Cortex of kidney (tissue), 1 donor: ENCODE measurements at places on chromosomes 13 and 19.

DNA sequence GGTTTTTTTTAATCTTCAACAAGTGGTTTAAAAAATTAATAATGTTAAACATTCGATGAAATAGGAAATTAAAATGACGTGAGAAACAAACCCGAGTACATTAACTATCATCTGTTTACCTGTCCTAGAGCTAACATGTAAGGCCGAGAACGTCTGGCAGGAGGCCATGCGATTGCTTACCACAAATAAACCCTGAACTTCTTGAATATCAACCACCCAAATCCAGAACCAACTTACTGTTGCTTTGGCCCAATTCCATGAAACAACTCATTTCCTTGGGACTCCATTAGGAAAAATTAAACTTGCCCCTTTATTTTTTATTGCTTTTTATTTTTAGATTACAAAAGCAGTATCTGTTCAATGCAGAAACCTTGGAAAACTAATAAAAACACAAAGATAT lies 228.9 kb upstream of the IRS2 start:
- DNase-seq: no peak

- DNase-seq: no peak
Observed at GRCh38 chr19:2578901-2579677, 103.2 kb downstream of the GADD45B start.

- no peak for DNase-seq
Observed at GRCh38 chr13:56378566-56378965, 762.2 kb upstream of the PRR20A start.

DNA sequence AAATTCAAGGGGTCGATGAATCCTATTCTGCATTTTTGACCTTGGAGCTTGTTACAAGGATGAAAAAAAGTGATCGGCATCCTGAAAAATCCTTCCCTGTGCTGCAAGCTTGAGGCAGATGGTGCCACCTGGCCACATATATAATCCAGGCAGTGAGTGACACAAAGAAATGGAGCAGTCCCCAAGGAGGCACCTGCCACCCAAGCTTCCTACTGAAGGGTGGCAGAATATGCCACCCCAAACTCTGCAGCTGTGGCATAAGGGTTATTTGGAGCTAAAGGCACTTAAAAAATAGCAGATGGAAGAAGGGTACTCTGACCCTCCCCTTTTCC lies 15.4 kb downstream of the TMEM272 start:
- no peak for DNase-seq

GRCh38 chr13:61880578-61881283 lies 465.1 kb upstream of the PCDH20 start:
- DNase-seq: no peak

DNA sequence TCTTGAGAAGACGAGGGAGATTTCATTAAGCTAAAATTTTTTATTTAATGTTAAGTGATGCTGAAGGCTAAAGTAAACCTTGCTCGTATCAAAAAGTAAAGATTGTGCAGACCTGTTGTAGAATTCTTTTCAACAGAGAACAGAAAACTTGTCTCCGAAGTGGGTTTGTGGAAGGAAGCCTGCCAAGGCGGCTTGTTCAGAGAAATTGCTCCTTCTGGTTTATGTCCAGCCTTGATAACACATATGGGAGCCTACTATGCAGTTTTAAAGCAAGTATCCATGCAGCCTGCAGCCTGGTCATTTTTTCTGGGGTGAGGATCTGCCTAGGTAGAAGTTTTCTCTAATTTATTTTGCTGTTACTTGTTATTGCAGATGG lies 1.4 kb downstream of the MLNR start:
- no peak for DNase-seq

GRCh38 chr19:29985196-29985595 lies 43.2 kb downstream of the URI1 start:
- no peak for DNase-seq

- no peak for DNase-seq
Observed at GRCh38 chr13:25602176-25602575, 230.4 kb downstream of the ATP8A2 start.

DNA sequence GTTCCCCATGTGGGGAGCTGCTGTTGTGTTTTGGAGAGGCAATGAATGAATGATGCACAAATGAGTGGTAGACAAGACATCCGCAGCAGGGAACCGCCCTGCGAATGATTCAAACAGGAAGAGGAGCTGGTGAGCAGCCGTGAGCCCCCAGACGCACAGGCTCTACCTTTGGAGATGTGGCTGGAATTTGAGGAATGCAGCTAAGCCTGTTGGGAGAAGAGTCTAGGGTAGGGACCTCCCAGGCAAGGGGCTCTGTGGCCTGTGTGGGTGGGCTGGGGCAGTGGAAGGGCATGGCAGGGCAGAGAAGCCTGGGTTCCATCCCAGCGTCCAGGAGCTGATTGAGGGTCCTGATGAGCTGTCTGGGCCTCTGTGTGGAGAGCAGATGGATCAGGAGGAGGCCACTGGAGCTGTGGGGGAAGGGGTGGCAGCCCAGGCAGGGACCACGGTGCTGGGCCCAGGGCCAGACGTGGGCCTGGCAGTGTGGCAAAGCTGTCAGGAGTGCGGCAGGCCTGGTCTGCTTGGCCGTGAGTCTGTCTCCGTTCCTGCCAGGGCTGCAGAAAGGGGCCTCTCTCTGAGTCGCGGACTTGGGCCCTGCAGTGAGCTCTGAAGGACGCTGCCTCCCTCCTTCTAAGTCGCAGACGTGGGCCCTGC lies 41.8 kb upstream of the DCUN1D2 start:
- DNase-seq: no peak

GRCh38 chr19:7933828-7934725 lies 8.1 kb upstream of the CTXN1 start:
- no peak for DNase-seq

DNA sequence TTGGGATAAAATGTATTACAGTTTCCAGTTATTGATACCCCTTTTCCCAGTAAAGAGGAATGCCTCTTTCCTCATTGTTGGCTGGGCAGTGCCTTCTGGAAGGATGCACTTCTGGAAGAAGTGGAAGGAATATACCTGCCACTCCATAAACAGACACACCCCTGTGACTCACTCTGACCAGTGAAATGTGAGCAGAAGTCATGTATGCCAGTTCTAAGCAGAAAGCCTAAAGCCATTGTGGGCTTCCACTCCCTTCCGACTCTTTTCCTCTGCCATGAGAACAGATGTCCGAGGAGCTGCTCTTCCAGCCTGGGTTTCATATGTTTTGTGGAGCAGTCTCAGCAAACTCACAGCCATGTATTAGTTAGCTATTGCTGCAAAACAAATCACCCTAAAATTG lies 166.1 kb upstream of the SERP2 start:
- DNase-seq: no peak

- no peak for DNase-seq
Observed at GRCh38 chr19:2324220-2324948, 4.0 kb downstream of the LSM7 start.
